ENCODE measurements at places on chromosomes 4 and X.

- peak; percentile 30 for DNase-seq
Observed at GRCh38 chr4:83558680-83559079, 22.8 kb downstream of the GPAT3 start.

- DNase-seq, result no peak
Observed at GRCh38 chr4:113407409-113407808, 354.1 kb downstream of the CAMK2D start.

- no peak for DNase-seq
Observed at GRCh38 chr4:148344941-148345340, 97.3 kb downstream of the NR3C2 start.

DNA sequence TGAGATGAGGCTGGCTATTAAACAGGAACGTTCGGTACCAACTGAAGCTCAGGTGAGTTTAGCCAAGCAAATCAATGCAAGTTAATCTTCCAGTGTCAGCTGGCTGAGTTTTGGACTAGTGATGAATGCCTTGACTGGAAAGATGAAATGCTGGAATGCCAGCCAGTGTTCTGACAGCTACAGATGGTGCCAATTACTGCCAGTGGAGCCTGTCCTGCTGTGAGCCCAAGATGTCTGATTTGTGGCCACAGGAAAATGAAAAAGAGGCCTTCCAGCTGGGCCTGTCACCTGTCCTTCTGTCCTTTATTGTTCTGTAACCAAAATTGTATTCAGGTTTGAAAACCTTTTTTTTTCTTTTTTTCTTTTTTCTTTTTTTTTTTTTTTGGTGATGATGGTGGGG lies 223.1 kb downstream of the AFF2 start:
- DNase-seq, result no peak

GRCh38 chrX:11427453-11428071 lies 134.3 kb downstream of the AMELX start:
- no peak for DNase-seq

- DNase-seq, result peak; percentile 54
Observed at GRCh38 chr4:168679819-168680218, 183.0 kb downstream of the PALLD start.

DNA sequence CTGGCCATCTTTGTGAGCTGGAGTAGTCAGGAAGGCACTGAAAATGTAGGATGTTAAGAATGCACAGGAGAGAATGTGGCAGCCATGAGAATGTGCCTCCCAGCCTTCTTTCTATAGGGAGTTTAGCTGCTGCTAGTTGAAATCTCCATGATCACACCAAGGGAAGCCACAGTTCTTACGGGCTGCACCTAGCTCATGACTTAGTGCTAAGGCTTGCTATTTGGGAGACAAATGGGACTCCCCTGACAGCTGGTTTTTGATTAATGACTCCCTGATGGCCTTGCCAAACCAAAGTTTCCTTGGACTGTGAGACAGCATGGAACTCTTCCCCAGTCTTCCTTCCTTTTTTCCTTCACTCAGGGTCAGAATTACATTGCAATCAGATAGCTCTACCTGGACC lies 9.2 kb downstream of the CTSO start:
- peak; percentile 67 for DNase-seq

DNA sequence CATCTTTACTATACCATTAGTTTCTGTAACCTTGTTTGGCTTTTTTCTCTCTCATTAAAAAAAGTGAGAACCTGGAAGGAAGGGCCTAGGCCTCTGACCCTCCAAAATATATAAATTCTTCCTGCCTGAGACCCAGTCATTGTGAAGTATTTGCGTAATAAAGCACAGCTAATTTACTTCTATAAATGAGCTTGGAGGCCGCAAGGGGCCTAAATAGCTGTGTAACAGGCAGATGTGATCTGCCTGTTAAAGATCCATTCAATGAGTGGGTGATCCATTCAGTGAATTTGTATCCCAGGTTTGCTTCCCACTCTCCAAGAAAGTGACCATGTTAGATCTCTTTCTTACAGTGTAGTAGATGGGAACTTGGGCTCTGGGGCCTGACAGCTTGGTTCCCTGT lies 595 bp upstream of the PYURF start:
- DNase-seq, result peak; percentile 11

DNA sequence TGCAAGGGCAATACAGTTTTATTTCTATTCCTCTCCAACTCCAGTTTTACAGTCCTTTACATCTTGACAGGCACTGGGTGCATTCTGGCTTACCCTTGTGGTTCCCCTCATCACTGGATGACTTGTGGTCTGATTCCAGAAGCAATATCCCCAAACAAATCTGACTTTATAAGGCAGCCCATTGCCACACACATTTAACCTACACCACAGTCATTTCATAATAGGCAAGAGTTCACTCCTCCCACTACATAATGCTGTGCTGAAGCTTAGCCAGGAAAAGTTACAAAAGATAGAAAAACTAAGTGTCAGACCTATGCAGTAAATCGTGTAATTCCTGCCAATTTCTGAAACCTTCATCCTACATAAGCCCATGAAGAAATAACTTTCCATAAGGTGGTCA lies 82.9 kb upstream of the MID1IP1 start:
- no peak for DNase-seq

DNA sequence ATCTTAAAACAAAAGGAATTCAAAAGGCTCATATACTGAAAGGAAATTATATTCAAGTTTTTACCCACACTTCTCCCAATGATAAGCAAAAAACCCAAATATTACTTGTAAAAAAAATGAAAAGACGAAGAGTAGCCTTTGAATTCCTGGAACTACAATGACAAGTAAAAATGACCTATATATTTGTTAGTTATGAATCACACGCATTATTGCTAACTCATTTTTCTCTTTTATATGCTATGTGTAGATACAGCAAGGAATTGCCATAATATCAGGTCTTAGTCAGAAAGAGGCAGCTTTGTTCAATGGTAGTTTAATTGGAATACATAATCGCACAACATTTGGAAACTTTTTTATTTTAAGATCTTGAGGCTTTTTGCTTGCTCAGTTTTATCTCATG lies 22.7 kb upstream of the ASB5 start:
- no peak for DNase-seq

- DNase-seq, result no peak
Observed at GRCh38 chr4:123364906-123365305, 31.7 kb upstream of the SPRY1 start.

- peak; percentile 20 for DNase-seq
Observed at GRCh38 chrX:1316527-1316926, 20.1 kb upstream of the IL3RA start.

GRCh38 chr4:128558896-128559679 lies 250.4 kb upstream of the JADE1 start:
- peak; percentile 88 for DNase-seq

DNA sequence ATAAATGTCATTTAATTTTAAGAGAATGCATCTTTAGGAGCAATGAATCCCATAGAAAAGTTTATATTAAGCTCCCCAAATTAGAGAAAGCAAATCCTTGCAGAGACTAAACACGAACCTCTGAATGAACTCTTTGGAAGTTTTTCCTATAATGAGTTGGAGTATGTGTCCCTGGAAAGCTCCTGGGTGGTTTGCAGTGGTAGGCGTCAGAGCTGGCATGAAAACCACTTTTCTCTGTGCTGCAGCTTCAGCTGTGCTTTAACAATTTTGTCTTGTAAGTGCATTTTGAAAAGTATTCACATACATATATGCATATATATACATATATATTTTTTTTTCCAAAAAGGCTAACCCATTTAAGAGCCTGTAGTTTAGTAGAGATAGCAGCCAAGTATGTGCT lies 148.7 kb upstream of the TBC1D9 start:
- no peak for DNase-seq

- DNase-seq, result no peak
Observed at GRCh38 chr4:119783189-119783983, 154.8 kb upstream of the PDE5A start.

- no peak for DNase-seq
Observed at GRCh38 chrX:56787734-56788152, 58.7 kb downstream of the NBDY start.

DNA sequence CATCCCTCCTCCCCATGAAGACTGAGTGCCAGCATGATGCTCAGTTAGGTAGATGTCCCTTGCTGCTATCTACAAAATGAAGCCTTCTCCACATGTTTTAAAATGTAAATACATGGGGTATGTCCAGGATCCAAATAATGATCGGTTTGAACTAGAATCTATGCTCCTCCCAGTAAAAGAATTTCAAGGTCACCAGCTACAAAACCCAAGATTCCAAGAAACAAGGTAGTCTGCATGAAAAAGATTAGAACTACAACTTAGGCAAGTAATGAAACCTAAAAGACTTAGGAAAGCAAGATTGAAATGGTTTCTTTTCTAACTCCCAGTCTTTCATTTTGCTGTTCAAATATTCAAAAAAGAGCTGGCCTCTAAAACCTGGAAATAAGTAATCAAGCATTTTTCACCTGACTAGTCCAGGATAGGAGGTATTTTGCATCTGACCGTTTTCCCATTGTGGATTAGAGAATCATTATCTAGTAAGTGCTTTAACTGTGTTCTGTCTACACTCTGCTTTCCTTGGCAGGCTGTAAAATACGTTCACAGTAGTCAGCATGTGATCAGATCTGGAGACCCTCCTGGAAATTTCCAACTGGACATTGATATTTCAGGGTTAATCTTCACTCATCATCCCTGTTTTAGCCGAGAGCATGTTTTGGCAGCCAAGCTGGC lies 57.4 kb downstream of the CC2D2A start:
- no peak for DNase-seq

DNA sequence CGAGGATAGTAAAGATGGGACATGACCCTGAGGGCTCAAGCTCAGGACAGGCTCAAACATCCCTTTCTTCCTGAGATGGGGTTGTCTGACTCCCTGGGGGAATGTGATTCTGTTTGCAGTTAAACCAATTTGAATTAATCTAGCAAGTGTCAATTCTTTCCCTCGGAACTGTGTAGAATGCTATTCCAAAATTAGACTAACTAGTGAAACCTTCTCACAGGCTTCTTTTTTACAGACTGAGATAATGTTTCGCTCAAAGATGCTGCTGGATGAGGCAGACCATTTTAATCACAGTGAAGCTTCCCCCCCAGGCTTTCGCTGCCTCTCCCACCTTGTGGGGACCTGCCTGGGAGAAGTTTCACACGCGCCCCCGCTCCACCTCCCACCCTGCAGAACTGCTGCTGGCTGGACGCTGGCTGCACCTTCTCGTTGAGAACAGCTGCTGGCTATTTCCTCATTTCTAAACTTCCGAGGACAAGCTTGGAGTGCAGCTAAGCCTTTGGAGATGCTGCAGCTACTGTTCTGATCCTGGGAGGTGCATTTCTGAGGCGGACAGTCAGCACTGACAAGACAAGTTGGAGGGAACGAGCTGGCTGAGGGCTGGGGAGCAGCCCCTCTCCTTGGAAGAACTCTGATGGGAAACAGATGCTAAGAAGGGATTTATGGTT lies 297.8 kb downstream of the RAPGEF2 start:
- DNase-seq, result peak; percentile 90

DNA sequence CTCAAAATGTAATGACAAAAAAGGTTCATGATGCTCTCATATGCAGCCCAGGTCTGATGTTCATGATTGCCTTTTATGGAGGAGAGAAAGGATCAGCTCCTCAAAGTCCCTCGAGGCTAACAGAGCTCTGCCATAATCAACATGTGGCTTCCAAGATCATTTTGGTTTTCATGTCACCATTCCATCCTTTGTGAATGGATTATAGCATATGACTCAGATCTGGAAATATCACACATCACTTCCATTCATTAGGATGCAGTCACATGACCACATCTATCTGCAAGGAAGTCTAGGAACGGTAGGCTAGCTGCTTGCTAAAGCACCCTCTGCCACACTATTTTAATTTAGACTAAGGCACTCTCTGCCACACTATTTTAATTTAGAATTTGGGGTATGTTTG lies 77.6 kb downstream of the COX18 start:
- DNase-seq, result no peak

DNA sequence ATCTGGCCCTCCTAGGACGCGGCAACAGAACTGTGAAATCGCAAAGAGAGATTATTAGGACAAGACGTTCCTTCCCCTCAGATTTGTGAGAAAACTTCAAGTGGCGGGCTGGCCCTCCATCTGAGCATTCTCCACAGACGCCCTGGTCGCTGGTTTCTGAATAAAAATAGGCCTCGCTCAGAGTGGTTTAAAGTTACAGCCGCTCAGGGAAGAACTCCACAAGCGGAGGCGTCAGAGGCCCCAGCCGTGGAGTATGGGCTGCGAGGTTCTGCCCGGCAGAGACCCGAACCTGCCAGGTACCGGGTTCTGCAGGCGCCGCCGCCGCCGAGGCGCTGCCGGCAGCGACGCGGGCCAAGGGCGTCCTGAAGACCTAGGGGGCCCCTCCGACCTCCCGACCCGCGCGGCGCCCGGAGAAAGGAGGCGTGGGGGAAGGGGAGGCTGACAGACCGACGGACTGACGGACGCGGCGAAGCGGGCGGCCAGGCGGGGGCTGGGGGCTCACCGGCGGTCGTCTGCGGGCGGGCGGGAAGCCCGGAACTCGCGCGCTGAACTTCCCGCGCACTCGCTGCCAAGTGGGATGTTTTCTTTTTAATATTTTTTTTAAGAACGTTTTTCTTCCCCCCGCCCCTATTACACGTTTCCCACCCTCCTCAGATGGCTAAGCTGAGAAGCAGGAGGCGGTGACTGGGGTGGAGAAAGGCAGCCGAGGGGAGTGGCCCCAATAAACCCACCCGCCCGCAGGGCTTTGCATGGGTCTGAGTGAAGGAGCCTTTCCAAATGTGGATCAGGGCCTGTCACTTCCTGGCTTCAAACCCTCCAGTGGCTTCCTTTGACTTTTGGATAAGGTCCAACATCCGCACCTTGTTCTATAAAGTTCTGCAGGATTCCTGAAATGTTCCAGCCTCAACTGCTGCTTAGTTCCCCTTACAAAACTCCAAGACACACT lies at the start of gene PABPC4L:
TSS of gene PABPC4L (minus strand) at position 574 of the 946 bp plus-strand sequence. CDS start 770 bp downstream, outside the sequence.
- DNase-seq, result peak; percentile 75

GRCh38 chr4:183229397-183229796 lies 90.7 kb downstream of the CLDN22 start:
- DNase-seq, result peak; percentile 54

GRCh38 chrX:13793897-13794296 lies 23.0 kb downstream of the GPM6B start:
- no peak for DNase-seq

DNA sequence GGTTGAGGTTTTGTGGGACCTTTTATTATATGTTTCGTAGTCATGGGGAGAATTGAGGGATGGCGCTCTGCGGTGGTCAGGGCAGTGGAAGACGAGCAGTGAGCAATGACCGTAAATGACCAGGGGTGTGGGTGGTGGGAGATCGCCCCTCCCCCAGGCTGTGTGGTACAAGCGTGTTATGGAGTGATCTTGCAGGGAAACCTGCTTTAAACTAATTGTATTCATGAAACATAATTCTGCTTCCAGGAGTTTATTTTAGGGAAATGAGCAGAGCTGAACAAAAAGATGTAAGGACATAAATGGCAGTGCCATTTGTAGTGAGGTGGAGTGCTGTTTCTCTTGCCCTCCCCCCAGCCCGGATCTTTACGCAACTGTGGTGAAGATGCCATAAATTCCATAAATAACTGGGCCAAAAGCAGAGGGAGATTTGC lies 20.2 kb downstream of the GYG2 start:
- DNase-seq, result peak; percentile 80

DNA sequence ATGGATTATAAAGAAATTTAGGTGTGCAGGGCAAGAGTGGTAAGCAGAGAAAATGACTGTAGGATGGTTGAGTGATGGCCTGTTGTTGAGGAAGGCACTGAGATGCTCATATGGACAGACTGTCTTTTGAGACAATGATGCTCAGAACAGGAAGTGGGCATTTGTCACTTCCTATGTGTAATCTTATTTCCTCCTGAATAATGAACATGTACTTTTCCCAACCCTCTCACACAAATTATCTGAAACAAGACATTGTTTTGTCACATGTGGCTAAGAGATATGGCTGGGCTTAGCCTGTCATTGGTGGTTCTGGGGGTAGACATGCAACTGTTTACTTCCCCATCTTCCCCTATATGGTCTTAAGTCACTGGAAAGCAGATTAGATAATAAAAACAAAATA lies 240.5 kb downstream of the CFAP47 start:
- no peak for DNase-seq
